Kidney (tissue), 22 donors: ENCODE measurements at places on chromosomes 12 and 14. TPM values are rescaled to one million over a fixed set of nuclear protein-coding genes. Genes with fewer than 3 reads are reported as not detected.
A peak's percentile ranks its signal among the peaks of the same experiment; 100 is the strongest.

DNA sequence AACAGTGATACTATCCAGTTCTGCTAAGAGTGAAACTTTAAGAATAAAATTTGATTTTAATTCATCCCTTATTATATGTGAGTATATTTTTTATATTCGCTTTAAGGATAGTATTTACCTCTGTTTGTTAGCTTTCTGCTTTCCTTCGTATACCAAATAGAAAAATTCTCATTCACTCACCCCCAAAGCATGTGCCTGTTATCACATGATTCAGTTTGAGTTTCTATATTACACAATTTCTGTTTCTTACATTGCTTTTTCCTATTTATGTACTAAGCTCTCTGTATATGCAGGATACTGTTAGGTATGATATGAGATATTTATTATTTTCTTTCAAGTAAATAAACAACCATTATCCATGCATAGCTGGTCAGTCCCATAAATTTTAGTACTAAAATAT, 275.2 kb downstream of the FBXL14 start:
- DNase-seq = no peak

PTHLH gene
- 0.72 TPM for total RNA-seq

GRCh38 chr12:132307976-132308852, 21.2 kb downstream of the GALNT9 start:
- DNase-seq = no peak

GRCh38 chr12:6943389-6943721, 261 bp upstream of the RNU7-1 start:
- peak; percentile 89 for DNase-seq

- DNase-seq = no peak
These were observed 807.8 kb downstream of the AACS start for GRCh38 chr12:125873016-125873415.

DNA sequence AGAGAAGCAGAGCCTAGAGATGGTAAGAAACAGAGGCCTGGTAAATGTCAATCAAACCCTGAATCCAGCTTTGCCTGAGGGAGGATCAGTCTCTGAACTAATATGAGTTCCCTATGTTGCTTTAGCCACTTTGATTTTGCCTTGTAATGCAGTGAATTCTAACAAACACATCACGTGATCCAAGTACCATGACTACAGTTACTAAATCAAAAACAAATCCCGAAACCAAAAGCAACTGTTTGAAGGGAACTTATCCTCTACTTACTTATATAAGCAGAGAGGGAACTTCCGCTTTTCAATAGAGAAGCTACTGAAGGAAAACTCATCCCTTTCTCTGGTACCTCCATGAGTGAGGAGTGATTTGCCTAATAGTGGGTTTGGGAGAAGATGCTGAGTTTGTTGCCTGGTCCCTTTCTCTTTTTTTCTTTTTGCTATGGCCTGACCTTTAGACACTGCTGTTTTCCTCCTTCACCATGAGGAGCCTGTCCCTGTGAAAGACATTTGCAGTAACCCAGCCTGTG, 7.7 kb upstream of the PPTC7 start:
- DNase-seq = no peak

- DNase-seq = peak; percentile 28
These were observed at the start of gene ARHGDIB for GRCh38 chr12:14961466-14962152. Gene ARHGDIB, minus strand, starts transcription at chr12:14961601. Its CDS starts 10,889 bp downstream, at chr12:14950712.

PPFIA2 gene
- total RNA-seq = 9.4 TPM
